G401 (cell line): ENCODE measurements at places on chromosomes 16 and 17.

GRCh38 chr17:27338536-27338985 is 44.6 kb downstream of the WSB1 start:
- DNase-seq = no peak

GRCh38 chr17:16889088-16889465 is 82.8 kb downstream of the TNFRSF13B start:
- no peak for DNase-seq

- no peak for DNase-seq
Observed at GRCh38 chr17:40181205-40181604, 3.9 kb downstream of the RAPGEFL1 start.

DNA sequence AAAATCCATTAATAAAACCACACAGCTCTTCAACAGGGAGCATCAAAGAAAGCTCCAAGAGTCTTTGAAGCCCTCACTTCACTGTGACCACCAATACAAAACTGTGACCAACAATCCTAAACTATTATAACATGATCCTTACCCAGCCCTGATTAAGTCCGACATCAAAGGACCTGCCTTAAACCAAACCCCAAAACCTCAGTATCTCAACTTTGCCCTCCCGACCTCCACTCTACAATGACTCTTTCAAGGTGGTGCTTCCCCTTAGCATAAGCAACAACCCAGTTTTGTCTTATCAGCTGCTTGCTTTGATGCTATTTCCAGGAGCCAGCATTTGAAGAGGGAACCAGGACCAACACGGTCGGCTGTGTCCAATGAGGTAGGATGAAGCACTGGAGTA is 8.5 kb upstream of the PRSS22 start:
- DNase-seq = no peak

DNA sequence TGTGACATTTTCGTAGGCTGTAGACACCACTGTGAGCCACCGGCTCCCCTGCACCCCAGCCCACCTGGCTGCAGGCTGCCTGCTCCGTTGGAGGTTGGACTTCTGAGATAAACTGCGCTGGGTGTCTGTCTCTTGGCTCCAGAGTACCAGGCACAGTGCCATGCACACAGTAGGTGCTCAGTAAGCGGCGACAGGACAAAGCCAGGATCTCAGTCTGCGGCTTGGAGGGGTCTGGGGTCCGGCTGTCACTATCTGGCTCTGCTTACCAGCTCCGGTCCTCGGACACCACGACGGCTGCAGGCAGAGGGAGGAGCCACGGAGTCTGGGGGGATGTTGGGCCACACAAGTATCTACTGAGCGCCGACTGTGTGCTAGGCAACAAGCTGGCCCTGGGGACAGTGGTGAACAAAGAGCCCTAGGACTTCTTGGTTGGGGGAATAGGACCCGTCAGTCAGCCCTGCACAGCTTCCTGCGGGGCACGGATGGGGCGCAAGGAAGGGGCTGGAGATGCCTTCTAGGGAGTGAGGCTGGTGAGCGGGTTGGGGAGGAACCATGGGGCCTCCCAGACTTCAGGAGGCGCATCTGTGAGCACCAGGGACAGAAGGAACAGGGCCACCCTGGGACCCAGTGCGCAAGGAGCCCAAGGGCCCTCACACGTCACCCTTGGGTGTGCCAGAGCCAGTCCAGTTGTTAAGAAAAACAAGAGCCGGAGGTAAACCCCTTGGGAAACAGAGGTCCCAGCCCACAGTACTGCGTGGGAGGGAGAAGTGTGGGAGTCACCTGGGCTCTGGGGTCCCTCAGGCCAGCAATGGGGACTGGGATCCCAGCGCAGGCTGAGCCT is 17.3 kb downstream of the JPH3 start:
- no peak for DNase-seq

DNA sequence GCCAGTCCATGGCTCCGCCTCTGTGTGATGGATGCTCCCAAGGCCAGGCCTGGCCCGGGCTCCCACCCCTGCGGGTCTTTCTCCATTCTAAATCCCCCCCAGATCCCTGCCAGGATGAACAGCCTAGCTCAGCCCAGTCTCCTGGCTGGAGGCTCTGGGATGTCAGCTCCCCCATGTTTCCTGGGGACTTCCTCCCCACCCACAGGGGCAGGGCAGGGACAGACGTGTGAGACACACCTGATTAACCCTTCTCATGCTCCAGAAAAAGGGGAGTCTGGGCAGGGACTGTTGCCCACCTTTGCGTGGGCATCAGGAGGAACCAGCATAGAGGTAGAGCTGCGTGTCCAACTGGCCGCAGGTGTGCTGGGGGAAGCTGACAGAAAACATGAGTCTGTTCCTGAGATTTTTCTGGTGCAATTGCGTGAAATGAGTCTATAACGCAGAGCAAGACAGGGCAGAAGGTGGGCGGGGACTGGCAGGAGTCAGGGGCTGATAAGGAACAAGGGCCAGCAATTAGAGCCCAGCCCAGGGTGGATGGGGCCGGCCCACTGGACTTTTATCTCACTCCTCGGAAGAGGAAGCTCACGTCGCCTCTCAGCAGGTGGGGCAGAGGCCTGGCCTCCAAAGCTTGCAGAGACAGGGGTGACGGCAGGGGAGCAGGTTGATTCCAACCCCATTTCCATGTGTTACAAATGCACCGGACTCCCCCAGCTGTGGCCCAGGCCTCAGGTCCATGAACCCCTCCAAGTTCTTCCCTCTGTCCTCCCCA is 238.2 kb downstream of the RBFOX3 start:
- DNase-seq = no peak

- DNase-seq = no peak
Observed at GRCh38 chr16:12065866-12066545, 89.5 kb downstream of the SNX29 start.
